ENCODE measurements at places on chromosomes 13 and 19.

DNA sequence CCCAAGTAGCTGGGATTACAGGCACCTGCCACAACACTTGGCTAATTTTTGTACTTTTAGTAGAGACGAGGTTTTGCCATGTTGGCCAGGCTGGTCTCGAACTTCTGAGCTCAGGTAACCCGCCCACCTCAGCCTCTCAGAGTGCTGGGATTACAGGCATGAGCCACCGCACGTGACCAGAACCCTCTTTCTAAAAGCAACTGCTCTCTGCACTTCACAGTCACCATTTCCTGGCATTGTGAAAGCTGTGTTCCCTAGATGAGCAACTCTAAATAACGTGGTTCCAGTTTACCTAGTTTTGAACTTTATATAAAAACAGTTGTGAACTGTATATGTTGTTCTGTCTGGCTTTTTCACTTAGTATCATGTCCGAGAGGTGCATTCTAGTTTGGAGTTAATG lies 152.9 kb downstream of the SIPA1L3 start:
- no peak for DNase-seq

DNA sequence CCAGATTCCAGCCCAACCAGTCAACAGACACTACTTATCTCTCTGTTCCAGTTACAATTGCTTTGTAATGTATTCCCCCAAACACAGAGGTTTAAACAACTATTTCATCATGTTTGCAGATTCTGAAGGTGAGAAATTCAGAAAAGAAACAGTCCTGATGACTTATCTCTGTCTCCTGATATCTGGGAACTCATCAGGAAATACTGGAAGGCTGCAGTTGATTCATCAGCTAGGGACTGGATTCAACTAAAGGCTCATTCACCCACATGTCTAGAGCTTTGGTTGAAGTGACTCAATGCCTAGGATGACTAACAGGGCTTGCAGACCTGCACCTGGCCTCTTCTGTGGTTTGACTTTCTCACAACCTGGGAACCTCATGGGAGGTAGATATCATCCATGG lies 56.6 kb upstream of the GPC6 start:
- DNase-seq = no peak

DNA sequence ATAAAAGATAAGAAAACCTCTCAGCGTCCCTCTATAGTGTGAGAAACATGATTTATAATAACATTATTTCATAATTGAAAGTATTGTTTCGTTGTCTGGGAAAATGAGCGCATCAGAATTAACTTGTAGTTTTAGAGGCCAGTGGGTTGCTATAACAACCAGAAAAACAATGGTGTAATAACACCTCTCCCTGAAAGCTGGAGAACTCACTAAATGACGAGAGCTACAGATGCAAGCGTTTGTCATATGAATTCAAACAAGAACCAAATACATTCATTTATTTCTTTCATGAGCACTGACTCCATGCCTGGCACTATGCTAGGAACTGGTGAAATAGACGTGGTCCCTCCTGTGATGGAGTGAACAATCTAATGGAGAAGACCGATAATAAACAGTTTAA lies 16.3 kb downstream of the KBTBD7 start:
- no peak for DNase-seq

- DNase-seq = no peak
Measured at GRCh38 chr13:37395544-37395943, 203.0 kb downstream of the POSTN start.

- no peak for DNase-seq
Measured at GRCh38 chr19:37914908-37915307, 7.9 kb downstream of the SIPA1L3 start.

GRCh38 chr13:30799356-30799824 lies 64.0 kb downstream of the ALOX5AP start:
- DNase-seq = no peak

- DNase-seq = no peak
Measured at GRCh38 chr13:44404261-44405132, 30.9 kb downstream of the SERP2 start.

GRCh38 chr19:14377883-14378328 lies 3.3 kb upstream of the ADGRE5 start:
- DNase-seq = no peak

GRCh38 chr13:75847588-75847987 lies 211.5 kb downstream of the LMO7 start:
- DNase-seq = no peak
